Right lobe of liver (tissue), 6 donors: ENCODE measurements at places on chromosomes 6 and 20.

GRCh38 chr6:13561624-13562267, 12.7 kb upstream of the SIRT5 start:
- DNase-seq, result peak; percentile 90

- DNase-seq, result no peak
These were observed 58.8 kb upstream of the MPC1 start for GRCh38 chr6:166441325-166442078.

GRCh38 chr6:164216368-164216767, 801.9 kb downstream of the QKI start:
- DNase-seq, result no peak

DNA sequence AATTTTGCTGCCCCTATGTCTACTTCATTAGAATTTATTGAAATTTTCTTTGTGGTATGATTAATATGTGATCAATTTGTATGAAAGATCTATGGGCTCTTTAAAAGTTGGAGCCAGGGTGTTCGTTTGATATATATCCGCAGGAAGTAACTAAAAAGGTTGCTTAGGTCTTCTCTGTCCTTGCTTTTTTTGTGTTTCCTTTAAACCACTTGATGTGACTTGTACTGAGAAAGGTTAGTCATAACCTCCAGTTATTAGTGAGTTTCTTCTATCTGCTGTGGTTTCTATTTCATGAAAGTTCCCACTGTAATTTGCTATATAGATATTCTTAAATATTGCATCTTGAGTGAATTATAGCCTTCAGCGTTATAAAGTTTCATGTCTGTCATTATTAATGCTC, 585.3 kb upstream of the ARID1B start:
- DNase-seq, result no peak

DNA sequence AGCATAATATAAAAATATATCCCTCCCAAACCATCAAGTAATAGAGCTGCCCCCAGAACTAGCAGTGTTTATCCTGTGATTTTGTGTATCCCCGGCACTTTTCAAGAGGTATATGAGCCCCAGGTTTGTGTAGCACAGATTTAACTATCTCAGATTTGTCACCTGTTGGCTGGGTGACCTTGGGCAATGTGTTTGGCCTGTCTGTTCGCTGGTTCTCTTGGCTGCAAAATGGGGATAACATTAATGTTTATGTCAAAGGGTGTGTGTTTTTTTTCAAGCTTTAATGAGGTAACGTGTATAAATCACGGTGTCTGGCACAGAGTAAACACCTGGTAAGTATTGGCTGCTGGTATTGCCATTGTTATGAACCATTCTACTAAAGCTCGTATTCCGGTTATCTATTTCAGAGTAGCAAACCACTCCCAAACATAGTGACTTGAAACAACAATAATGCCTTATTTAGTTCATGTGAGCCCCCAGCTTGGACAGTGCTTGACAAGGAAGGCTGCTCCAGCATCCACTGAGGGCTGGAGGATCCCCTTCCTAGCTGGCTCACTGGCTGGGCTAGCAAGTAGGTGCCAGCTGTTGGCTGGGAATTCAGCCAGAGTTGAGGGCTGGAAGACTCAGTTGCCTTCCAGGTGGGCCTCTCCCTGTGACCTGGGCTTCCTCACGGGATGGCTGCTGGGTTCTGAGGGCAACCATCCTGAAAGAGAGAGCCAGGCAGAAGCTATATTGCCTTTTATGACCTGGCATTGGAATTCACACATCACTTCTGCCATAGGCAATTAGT, 36.2 kb downstream of the PDRG1 start:
- DNase-seq, result no peak

GRCh38 chr6:14841901-14842421, 403.9 kb upstream of the JARID2 start:
- DNase-seq, result no peak

DNA sequence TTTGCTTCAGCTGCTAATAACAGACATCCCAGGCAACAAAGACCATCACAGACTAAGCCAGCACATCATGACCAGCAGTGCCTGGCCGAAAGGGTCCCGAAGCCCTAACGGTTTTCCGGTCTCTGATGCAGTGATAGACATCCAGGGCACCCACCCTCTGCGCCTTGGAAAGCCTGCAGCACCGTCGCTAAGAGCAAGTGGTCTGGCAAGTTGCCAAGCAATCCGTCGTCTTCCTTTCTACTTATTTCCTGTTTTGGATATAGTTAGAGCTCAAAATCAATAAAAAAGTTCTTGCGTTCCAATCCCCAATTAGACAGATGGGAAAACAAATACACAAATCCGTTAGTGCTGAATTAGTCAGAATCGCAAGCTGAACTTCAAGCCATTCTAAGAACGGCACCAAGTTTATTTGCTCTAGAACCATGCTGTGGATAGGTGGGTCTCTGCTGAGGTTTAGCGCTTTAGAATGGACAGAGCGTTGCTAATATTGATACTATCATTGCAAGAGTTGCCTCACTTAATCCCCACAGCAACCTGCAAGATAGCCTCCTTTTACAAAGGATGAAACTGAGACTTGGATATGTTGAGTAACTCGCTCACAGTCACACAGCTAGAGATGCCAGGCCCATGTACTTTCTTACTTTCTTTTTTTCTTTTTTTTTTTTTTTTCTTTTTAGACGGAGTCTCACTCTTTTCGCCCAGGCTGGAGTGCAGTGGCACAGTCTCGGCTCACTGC, 163.3 kb upstream of the SNX9 start:
- DNase-seq, result no peak

- no peak for DNase-seq
These were observed 251.2 kb downstream of the GJA1 start for GRCh38 chr6:121686611-121687023.

GRCh38 chr6:48229841-48230240, 118.8 kb upstream of the PTCHD4 start:
- no peak for DNase-seq

DNA sequence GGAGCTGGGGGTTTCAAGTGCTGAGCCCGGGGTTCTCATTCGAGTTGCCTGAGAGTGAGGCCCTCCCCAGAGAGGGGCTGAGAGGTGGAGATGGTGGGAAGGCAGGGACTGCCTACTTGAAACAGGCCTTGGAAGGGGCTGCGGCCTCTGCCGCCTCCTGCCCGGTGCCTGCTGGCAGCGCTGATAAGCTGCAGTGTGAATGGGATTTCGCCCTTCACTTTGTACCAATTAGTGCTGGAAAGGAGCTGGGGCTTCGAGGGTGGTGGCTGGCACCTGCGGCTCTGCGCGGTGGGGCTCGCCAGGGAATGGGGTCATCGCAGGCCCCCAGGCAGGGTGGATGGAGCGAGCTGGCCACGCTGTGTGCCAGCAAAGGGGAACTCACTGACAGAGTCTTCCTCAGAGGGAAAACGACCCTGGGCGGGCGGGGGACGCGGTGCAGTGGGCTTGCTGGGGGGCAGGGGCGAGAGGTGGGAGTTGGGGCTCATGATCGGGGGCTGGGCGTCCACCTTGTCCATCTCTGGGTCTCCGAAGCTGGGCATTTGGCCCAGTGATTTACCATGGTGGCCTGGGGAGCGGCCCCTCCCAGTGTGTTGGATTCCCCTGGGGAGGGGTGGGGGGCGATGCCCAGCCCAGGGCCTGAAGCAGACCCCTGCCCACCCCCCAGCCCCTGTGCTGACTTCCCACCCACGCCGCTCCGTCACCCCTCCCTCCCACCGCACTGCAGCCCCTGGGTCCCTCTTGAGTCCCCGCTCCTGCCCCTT, 22.9 kb downstream of the COL20A1 start:
- DNase-seq, result peak; percentile 42

GRCh38 chr6:90559931-90560330, 26.9 kb downstream of the MAP3K7 start:
- no peak for DNase-seq

- no peak for DNase-seq
These were observed 69.7 kb upstream of the SIRPA start for GRCh38 chr20:1825507-1825906.

GRCh38 chr6:6225885-6226529, 94.5 kb downstream of the F13A1 start:
- no peak for DNase-seq

GRCh38 chr6:14397518-14397901, 279.9 kb downstream of the CD83 start:
- no peak for DNase-seq

- no peak for DNase-seq
These were observed 406.4 kb downstream of the QKI start for GRCh38 chr6:163820745-163821458.

- no peak for DNase-seq
These were observed 64.1 kb downstream of the MMS22L start for GRCh38 chr6:97218912-97219311.

- no peak for DNase-seq
These were observed 3.0 kb downstream of the YWHAB start for GRCh38 chr20:44888226-44889103.

GRCh38 chr6:134288538-134289203, 29.2 kb downstream of the SGK1 start:
- DNase-seq, result no peak

DNA sequence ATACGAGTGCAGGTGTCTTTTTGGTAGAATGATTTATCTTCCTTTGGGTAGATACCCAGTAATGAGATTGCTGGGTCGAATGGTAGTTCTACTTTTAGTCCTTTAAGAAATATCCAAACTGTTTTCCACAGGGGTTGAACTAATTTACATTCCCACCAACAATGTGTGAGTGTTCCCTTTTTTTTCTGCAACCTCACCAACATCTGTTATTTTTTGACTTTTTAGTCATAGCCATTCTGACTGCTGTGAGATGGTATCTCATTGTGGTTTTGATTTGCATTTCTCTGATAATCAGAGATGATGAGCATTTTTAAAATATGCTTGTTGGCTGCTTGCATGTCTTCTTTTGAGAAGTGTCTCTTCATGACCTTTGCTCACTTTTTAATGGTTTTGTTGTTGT, 1.9 kb upstream of the ZNF831 start:
- DNase-seq, result no peak

- no peak for DNase-seq
These were observed 4.1 kb upstream of the DLL1 start for GRCh38 chr6:170294813-170295509.

GRCh38 chr20:833121-833449, 430 bp upstream of the FAM110A start:
- no peak for DNase-seq

- no peak for DNase-seq
These were observed 37.9 kb downstream of the SLC17A1 start for GRCh38 chr6:25793970-25794369.

DNA sequence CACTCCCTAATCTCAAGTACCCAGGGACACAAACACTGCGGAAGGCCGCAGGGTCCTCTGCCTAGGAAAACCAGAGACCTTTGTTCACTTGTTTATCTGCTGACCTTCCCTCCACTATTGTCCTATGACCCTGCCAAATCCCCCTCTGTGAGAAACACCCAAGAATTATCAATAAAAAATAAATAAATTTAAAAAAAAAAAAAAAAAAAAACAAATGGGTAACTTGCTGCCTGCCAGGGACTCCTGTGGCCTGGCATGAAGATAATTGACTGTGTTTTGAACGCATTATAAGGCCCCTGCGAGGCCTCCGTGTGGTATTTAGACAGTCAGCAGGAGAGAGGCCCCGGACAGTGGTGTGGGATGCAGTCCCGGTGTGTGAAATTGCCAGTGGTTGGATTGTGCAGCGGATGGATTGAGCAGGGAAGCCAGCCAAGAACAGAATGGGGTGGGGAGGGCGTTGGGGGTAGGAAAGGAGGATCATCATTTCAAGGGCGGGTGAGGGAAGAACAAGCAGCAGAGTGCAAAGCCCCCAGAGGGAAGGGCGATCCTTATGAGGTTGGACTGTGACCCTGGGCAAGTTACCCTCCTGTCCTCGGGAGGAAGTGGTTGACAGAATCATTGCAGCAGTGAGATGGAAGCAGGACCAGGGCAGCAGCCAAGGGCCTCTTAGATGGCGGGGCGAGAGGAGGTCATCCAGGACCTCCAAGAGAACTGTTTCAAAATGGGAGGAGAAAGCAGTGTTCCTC, 43.3 kb downstream of the PPARD start:
- DNase-seq, result no peak

- DNase-seq, result no peak
These were observed at the start of gene CBLN4 for GRCh38 chr20:56005389-56005715. Gene CBLN4 (minus strand): TSS chr20:56005519. CDS start chr20:56004171, 1,348 bp downstream.

GRCh38 chr6:167154895-167155294, 2.9 kb downstream of the GPR31 start:
- no peak for DNase-seq

- DNase-seq, result peak; percentile 91
These were observed at the start of gene CD2AP for GRCh38 chr6:47477497-47478232. Gene CD2AP (plus strand): TSS chr6:47477789. CDS start chr6:47478245, 456 bp downstream.

GRCh38 chr6:29211488-29211887, 40.8 kb downstream of the OR2J2 start:
- DNase-seq, result no peak

GRCh38 chr6:31368461-31368860, 11.5 kb upstream of the HLA-B start:
- no peak for DNase-seq

GRCh38 chr20:38870733-38871559, 55.3 kb upstream of the FAM83D start:
- no peak for DNase-seq

- DNase-seq, result no peak
These were observed 90.1 kb upstream of the FKBP1C start for GRCh38 chr6:63121166-63121565.

DNA sequence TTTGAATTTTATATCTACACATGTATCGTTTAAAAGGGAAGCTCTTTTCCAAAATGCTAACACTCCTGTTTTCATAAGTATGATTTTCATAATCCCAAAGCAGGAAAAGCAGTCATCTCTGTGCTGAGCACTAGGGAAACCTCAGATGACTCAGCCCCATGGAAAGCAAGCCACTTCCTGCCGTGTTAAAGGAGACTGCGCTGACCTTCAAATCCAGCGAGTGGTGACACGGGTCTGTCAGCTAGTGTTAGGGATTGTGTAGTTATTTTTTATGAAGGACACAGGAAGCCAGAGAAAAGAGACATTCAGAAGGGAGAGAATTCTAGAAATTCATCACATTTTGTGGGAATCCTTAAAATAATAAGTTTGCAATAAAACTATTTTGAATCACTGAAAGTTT, 57.0 kb upstream of the CD93 start:
- peak; percentile 17 for DNase-seq

DNA sequence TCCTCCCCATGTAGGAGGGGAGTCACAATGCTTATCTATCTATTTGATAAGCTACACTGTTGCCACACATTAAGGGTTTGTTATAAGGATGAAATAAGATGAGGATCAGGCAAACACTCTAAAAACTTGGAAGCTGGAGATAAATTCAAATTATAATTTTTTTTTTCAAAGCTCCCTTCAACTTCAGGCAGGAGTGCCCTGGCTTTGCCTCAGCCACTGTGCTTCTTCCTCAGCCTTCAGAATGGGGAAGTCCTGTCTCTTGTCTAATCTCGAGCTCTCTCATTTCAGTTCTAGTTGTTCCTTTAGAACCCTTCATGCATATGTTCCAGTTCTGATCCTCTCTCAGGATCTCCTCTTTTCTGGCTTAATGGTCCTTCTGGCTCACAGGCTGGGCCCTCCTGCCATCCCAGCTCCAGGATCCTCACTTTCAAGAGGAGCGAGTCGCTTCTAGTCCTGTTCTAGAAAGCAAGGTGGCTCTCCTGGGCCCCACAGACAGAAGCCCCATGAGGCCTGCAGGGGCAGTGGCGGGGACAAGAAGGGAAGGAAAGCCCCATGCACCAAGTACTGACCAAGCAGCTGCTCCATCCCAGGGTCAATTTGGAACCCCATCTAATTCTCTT, 164.3 kb downstream of the VEGFA start:
- no peak for DNase-seq
